ENCODE measurements at places on chromosomes 3 and 15. TPM values are rescaled to one million over a fixed set of nuclear protein-coding genes. Genes with fewer than 3 reads are reported as not detected.
A peak's percentile ranks its signal among the peaks of the same experiment; 100 is the strongest.

Gene LIPC
- total RNA-seq: 1.7 TPM

DNA sequence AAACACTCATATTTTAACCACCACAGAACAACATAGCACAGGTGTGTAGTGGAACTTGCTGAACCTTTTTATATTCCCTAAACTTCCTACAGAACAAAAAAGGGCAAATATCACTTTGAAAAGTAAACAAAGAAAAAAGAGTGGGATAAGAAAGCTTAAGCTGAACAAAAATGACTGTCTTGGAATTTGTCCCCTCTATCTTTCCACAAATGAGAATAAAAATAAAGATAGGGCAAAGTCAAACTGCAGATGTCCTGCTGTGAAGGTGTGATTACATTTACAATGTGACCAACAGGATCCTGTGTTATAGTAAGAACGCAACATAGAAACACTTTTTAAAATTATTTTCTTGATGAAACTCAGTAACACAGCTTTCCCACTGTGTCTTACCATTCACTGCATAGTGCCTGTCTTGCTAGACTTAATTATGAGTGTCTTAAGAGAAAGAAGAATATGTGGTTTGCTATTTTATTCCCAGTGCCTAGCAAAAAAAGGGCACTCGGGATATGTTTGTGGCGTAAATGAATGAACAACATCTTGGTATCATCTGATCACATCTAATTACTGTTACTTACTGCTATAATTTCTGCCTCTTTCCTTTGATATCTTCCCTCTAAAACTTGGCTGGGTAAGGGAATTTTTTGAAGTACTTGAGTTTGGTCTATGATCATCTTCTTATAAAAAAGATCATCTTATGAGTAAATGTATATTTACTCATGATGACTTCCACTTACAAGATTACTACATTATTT lies 67.5 kb downstream of the DENND4A start:
- no peak for DNase-seq

DNA sequence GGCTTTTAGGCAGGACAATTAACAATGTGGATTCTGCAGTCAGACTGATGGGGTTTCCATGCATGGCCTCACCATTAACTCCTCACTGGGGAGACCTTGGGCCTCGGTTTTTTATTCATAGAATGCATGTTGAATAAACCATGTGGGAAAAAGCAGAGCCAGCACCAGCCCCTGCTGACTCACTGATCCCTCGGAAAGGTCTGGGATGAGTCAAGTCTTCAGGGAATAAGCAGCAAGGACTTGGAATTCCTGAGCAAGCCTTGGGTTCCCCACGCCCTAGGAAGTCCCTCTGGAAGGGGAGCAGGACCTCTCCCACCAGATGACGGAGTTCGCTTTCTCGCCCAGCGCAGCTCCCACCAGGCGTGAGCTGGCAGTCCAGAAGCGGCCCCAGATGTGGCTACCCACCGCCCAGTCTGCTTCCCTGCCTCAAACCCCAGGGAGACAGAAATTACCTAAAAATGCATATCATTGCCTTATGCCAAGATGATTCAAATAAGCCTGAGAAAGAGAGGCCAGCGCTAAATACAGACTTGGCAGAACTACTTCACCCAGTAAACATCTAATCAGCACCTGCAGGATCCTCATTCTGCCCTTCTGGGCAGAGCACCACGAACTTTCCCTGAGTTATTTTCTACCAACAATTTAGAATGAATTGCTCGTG lies 45.4 kb downstream of the BTD start:
- peak; percentile 100 for DNase-seq

GRCh38 chr3:185381320-185382058 lies 18.6 kb downstream of the MAP3K13 start:
- DNase-seq: no peak

Gene GOLGA8N
- total RNA-seq: 5.7 TPM

- DNase-seq: no peak
These were observed 15.6 kb downstream of the CSNK1G1 start for GRCh38 chr15:64340355-64340754.

DNA sequence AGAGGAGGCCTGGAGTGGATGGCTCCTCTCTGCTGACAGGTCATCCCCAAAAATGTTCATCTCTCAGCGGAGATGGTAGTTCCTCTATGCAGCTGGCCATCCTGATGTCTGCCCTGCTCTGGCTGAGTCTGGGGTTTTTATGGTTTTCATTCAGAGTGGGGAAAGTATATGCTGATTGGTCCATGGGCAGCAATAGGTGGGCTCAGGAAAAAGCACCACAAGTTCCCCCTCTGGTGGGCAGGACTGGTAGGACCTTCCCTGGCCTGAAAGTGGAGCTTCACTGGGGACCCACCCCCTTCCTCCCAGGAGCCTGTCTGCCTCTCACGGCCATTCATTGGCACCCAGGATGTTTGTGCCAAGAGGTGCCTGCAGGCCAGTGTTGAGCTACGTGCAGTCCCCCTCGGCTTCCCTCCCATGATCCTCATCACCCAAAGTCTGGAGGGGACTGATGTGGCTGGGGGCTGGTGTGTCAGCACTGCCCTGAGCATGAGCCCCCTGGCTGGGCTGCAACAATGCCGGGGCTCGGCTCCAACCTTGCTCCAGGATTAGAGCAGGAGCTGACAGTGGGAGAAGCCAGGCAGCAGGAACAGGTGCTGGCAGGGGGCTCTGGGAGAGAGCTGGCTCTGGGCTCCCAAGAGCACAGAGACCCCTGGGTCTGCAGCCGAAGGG lies 13.1 kb upstream of the BLOC1S6 start:
- peak; percentile 2 for DNase-seq

- DNase-seq: no peak
These were observed 80.3 kb upstream of the CCDC80 start for GRCh38 chr3:112721231-112721630.

DNA sequence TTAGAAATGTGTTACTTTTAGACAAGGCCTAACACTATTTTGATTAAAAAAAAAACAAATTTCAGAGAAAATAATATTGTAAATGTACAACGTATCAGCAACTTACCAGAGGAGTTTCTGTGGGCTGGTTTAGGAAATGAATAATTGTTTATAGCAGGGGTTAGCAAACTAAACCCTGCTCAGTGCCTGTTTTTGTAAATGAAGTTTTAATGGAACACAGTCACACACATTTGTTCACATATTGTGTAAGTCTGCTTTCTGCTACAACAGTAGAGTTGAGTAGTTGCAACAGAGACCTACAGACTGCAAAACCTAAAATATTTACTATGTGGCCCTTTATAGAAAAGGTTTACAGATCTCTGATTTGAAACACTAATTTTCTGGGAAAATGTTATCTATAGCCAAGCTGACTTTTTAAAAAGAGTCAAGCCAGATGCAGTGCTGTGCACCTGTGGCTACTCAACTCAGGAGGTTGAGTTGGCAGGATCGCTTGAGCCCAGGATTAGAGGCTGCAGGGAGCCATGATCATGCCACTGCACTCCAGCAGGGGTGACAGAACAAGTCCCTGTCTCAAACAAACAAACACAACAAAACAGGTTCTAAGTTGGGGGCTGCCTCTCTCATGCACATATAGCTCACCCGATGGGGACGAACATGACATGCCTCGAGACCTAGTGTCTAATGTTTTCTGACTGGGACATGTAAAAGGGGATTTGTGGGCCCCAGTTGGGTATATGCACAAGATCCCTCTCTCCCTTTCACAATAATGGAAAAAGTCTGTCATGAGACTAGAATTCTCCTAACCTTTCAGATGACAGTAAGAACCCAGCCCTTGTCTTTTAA lies 182.5 kb downstream of the TNIK start:
- no peak for DNase-seq

DNA sequence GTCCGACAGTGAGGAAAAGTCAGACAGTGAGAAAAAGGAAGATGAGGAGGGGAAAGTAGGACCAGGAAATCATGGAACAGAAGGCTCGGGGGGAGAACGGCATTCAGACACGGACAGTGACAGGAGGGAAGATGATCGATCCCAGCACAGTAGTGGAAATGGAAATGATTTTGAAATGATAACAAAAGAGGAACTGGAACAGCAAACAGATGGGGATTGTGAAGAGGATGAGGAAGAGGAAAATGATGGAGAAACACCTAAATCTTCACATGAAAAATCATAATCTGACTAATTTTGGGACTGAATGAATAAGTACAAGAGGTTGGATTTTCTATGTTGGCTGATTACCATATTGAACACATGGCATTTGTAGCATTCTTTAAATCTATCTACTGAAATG lies 26.2 kb downstream of the SEC62 start:
- no peak for DNase-seq

GRCh38 chr3:71543371-71544016 lies 40.0 kb downstream of the FOXP1 start:
- DNase-seq: no peak

Gene POC1A
- 10.0 TPM for total RNA-seq

Gene EXD1
- total RNA-seq: not detected
